ENCODE measurements at places on chromosomes 5 and 9.

- no peak for DNase-seq
Observed at GRCh38 chr5:111562561-111562960, 50.2 kb upstream of the STARD4 start.

- DNase-seq = no peak
Observed at GRCh38 chr9:78297672-78297961, 692 bp downstream of the PSAT1 start.

- no peak for DNase-seq
Observed at GRCh38 chr5:96648593-96648992, 13.6 kb upstream of the CAST start.

DNA sequence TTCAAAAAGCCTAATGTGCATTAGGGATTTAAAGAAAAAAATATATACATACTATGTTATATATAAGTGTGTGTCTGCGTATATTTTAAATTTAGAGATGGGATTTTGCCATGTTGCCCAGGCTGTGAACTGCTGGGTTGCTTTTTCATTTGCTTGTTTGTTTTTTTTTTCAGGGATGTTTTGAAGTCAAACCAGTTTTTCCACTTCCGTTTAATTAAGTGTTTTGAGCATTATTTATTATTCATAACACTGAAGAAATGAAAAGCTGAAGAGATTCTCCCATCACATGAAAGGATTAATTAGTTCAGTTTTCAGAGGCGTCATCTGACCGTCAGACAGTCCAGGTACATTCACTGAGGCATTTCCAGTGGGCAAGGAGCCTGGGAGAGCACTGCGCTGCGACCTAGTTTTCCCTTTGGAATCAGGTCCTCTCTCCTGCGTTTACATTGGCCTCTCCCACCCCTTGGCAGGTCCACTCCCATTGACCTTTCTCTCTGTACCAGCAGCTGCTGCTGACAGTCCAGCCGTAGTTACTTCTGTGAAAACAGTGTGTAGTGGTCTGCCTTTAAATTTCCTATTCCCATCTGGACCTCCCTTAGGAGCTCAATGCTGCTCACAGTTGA, 26.0 kb downstream of the ARRDC3 start:
- DNase-seq = no peak

GRCh38 chr5:14457476-14457875, 124.1 kb upstream of the OTULINL start:
- no peak for DNase-seq

DNA sequence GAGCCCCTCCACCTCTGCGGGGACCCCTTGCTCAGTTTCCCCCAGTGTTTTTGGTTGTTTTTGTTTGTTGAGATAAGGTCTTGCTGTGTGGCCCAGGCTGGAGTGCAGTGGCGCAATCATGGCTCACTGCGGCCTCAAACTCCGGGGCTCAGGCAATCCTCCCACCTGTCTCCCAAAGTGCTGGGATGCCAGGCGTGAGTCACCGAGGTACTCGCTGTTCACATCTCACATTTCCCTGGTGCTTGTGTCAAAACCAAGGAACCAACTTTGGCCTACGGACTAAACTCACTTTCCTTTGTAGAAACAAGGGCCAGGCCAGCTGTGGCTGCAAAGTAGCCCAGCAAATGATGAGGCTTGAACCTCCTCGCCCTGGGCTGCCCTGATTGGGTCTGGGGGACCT, 9.7 kb upstream of the AJM1 start:
- no peak for DNase-seq

DNA sequence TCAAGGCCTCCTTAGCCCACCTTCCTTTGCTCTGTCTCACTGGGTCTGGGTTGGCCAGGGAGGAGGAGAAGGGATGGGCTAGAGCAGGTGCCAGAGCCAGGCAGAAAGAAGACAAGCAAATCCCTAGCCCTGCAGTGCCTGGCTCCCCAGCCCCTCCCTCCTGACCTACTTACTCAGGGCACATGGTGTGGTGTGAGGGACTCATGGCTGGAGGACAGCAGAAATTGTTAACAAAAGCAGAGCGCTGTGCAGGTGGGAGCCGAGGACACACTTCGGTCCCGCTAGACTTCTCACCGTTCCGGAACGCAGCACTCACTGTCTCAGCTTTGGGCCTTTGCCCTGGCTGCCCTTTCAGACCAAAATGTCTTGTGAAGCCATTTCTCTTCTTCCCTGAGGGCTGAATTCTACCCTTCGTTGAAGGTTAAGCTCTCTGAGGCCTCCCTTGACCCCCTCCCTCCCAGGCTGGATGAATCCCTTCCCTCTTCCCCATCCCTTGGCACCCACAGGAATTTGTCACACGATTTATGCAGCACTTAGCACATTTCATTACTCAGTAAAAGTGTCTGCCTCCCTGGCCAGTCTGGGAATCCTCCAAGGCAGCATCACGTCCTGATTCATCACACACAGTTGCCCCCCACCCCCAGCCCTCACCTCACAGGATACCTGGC, 263.9 kb upstream of the TRPC7 start:
- no peak for DNase-seq

GRCh38 chr5:32831624-32832023, 120.5 kb downstream of the NPR3 start:
- DNase-seq = no peak

- DNase-seq = no peak
Observed at GRCh38 chr9:126511411-126511810, 102.3 kb upstream of the LMX1B start.

GRCh38 chr5:1176473-1177391, 24.7 kb upstream of the SLC6A19 start:
- no peak for DNase-seq

DNA sequence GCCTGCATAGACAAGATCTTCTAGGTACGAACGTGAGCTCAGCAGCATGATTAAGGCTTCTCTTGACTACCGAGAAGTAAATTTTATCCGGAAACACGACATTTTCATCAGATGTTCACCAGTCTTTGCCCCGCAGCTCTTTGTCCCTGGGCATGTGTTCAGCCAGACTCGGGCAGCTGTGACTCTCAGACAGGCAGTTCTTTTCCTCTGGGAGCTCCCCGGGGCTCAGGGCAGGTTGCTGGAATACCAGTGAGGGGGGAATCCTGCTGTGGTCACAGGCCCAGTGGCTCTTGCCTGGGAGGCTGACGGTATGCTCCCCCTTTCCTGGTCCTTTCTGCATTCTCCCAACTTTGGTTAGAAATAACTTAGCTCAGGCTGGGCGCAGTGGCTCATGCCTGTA, 186.1 kb downstream of the GNA14 start:
- no peak for DNase-seq

DNA sequence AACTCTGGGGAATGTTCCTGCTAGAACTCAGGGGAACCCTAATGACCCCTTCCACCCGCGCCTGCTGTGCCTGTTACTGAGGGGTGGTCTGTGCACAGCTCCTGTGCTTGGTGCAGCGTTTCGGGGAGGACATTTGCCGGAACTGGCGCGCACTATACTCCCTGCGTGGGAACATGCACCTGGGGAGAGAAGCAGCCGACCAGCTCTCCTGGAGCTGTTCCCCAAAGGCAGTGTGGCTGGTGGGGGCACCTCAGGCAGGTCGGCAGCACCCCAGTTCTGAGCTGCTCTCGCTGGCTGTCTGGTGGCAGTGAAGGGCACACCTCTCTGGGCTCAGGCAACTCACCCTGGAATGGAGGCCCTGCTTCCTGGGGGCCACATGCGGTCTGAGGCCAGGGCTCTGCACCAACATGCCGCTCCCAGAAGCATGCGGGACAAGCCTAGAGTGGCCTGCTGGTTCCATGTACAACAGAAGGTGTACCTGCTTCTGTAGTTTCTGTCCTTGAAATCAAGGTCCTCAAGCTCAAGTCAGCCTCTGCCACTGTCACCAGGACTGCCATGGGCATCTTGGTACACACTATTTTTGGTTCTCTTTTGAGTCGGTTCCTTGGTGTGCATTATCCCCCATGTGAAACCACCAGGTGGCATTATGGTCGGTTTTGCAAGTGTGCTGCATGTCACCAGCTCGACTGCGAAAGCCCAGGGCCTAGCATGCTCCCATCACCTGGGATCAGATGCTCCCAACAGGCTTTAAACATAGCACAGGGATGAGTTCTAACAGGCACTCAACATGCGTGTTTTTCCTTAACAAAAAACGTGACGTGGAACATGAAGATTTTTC, 7.8 kb upstream of the MRNIP start:
- no peak for DNase-seq

DNA sequence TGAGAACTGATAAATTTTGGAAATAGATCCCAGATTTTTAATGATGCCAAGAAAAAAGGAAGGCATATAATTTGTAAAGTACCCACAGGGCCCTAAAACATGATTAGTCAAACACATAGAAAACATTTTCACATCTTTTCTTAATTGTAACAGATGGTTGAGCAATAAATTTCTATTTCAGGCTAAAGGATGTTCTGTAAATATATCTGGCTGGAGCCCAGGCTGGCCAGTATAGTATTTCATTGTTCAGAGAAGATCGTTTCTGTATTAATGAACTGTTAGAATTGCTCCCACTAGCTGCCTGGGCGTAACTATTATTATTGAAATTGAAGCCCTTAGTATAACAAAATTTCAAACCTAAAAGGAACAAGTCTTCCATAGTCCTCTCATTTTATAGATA, 105.3 kb upstream of the SMC2 start:
- no peak for DNase-seq

DNA sequence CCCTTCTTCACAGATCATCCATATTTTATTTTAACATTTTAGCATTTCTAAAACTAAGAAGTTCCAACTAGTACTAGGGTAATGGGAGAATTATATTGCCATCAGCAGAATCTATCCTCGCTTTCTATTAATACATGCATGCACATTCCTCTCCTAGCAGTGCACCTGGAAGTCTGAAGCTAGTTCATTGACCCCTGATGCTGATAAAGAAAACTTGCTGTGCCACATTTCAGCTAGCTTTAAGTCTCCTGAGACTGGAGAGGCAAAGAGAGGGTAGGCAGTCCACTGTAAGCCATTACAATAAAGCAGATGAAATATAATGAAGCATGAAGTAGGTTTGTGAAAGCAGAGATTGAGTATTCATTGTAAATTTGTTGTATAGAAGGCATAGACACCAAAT, 15.8 kb downstream of the MINAR2 start:
- DNase-seq = no peak

- DNase-seq = no peak
Observed at GRCh38 chr9:83410701-83411100, 127.5 kb downstream of the FRMD3 start.

- no peak for DNase-seq
Observed at GRCh38 chr5:127092690-127093089, 19.4 kb upstream of the C5orf63 start.

DNA sequence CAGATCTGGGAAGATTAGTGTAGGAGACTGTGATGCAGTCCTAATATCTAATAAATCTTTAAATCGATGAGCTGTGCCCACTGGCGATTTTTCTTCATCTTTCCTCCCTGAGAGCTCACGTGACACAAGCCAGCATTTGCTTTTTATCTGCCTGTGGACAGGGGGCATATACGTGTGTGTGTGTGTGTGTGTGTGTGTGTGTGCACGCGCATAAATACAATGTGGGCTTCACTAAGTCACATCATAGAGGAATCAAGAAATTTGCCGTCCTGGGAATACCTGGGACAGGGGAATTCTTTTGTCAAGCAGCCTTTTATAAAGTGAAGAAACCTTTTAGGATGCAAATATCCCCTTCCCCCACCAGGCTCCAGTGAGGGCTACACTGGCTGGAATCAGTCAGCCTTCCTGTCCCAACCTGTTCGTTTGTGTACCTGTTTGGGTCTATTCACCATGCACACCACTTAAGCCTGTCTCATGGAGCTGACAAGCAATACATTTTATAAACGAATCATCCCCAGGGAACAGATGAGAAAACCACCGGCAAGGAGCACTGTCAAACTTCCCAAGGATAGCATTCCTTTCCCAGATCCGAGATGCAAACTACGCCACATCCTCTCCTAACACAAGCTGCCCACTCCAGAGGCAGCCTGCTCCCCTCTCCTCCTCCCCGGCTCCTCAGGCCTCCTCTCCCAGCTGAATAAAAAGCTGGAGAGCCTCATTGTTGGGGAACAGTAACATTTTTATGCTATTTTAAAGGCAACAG, 2.7 kb downstream of the EPB41L4B start:
- DNase-seq = no peak

GRCh38 chr5:92504346-92504745, 1076.7 kb downstream of the NR2F1-AS1 start:
- DNase-seq = no peak

DNA sequence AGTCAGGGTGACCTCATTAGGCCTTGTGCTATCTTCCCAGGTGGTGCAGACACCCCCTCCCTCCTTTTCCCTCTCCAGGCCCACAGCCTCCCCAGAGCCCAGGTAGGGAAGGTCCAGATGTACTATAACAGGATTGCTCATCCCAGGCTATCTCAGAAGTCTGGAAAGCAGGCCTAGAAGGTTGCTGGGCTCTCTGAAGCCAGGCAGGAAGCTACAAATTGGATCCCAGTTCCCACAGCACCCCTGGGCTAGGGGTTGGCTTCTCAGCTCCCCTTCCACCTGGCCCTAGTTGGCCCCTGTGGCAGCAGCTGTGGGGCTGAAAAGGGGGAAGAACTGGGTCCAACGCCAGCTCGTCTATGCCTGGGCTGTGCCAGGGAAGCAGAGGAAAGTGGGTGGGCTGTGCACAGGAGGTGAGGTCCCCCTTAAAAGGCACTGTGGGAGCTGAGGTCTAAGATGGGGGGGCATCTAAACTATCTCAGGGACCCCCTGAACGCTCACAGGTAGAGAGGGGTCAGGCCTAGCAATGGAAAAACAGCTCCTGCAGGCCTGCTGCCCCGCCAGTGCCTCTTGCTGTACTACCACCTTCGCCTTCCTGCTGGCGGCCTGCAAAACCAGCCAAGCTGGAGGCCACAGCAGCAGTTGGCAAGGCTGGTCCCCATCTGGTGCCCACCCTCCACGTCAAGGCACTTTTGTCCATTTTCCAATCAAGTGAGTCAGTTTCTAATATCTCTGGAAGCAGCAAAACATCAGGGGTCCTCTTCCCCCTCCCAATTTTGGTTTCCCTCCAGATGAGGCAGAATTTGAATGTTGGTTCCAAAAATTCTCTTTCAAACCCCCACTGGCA, 13.3 kb upstream of the PSMD5 start:
- DNase-seq = no peak

DNA sequence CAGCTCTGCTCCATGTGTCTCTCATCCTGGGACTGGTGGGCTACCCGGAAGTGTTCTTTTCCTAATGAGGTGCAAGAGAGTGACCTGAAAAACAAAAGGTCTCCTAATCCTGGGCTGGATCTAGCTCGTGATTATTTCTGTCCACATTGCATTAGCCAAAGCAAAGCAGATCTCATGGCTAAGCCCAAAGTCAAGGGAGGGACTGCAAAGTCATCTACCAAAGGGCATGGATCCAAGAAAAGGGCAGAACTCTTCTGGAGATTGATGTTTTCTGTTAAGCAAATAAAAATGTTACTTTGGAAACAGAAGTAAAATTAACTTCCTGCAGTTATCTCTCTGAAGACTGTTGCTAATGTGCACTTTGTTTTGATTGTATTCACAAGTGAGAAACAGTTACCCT, 225.2 kb downstream of the CFAP90 start:
- DNase-seq = no peak
